ENCODE measurements at places on chromosomes 5 and 9. TPM values are rescaled to one million over a fixed set of nuclear protein-coding genes. Genes with fewer than 3 reads are reported as not detected.

DNA sequence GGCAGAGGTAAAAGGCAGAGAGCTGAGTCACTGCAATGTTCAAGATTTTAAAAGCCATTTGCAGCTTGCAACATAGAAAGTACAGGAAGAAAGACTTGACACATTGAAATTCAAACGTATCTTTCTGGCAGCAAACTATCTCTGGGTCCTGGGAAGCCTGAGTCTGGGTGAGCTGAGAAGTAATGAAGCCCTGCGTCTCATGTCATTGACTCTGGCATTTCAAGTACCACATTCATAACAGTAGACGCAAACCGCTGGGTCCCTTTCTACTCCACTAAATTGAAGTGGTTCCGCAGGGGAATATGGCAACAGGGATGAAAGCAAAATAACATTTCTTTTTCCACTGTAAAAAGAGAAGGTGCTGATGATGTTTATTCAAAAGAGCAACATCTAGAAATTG lies 694.3 kb downstream of the BRINP1 start:
- H3K4me3 ChIP-seq = no peak overlapping the region
- H3K36me3 ChIP-seq = no peaks in the 10 kb centered on the region
- H3K27me3 ChIP-seq = no peaks in the 10 kb centered on the region

CREBRF gene
- total RNA-seq = 9.2 TPM

DNA sequence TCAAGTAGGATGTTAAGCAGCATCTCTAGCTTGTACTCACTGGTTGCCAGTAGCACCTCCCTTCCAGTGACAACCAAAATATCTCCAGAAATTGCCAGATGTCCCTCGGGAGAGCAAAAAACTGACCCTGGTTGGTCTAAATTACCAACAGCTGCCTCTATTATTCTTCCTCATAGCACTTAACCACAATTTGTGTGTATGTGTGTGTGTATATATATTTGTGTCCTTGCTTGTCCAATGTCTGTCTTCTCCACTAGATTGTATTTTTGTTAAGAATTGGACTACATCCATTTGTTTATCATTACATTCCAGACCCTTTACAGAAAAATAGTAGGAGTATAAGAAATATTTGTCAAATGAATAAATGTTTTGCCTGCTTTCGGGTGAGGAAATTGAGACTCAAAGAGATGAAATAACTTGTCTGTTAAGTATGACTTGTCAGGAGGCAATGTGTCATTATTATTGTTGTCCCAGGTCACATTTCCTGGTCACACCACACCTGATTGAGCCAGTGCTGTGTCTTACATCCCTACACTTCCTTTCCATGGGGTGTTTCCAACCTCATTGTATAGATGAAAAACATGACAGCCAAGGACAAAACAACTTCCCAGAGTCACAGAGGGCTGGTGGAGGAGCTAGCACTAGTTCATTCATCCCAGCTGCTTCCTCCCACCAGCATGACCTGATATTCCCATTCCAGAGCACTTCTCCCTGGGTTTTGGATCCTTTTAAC lies 11.4 kb upstream of the GRPEL2 start:
- no peaks in the 10 kb centered on the region for H3K36me3 ChIP-seq
- peaks cover 20% of the 10 kb centered on the region for H3K27me3 ChIP-seq
- H3K27ac ChIP-seq = no peak overlapping the region
- no peaks in the 10 kb centered on the region for H3K4me1 ChIP-seq

IFNB1 gene
- 0.23 TPM for total RNA-seq

DNA sequence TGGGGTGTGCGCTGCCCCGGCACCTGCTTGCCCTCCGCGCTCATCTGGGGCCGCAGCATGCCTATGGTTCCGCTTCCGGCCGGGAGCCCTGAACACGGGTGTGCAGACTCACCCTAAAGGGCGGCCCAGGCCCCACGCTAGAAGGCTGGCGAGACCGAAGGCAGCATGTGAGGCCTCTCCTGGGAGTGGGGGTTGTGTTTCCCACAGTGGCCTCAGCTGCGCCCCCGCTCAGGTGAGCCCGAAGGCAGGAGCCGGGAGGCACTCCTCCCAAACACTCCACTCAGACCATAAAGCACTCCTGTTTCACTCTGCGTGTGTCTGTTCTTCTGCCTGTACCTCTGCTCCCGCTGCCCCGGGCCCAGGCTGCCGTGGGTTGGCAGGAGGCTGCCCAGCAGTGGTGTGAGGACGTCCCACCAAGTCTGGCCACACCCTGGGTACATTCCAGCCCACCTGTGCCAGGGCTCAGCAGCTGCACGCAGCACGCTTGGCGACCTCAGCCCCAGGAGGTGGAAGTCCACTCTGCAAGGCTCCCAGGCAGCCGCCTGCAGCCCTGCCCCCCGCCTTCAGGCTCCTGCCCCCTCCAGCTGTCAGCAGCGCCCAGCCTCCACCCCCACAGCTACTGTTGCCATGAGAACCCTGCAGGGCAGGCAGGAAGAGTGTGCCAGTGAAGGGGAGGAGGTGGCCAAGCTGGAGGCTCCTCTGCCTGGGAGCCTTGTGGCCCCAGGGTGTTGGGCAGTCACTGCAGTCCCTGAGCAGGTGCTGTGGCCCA lies 1.2 kb upstream of the AJM1 start:
- no peaks in the 10 kb centered on the region for H3K4me1 ChIP-seq
- H3K4me3 ChIP-seq = no peak overlapping the region
- no peak for DNase-seq
- peaks cover 4% of the 10 kb centered on the region for H3K36me3 ChIP-seq

OTP gene
- total RNA-seq = not detected

- no peak overlapping the region for H3K27ac ChIP-seq
- no peak for DNase-seq
- peaks cover 12% of the 10 kb centered on the region for H3K27me3 ChIP-seq
- H3K4me3 ChIP-seq = no peak overlapping the region
- no peaks in the 10 kb centered on the region for H3K36me3 ChIP-seq
These were observed 37.1 kb upstream of the NR3C1 start for GRCh38 chr5:143440448-143441115.

CAVIN4 gene
- total RNA-seq = not detected

Data from activated T-helper 1 cell treated with anti-CD3 and anti-CD28 coated beads, Interleukin-12 subunit alpha, Interleukin-12 subunit beta, Interleukin-2, Interleukin-4 antibody, amounts not matched to agents 30 ng/mL and 10 ng/mL and 1 ng/mL, durations not matched to agents 14 hours and 24 hours and 36 hours (primary cell).